Gastroesophageal sphincter (tissue), 4 donors: ENCODE measurements at places on chromosomes 11 and 22. TPM values are rescaled to one million over a fixed set of nuclear protein-coding genes. Genes with fewer than 3 reads are reported as not detected.

GRCh38 chr22:26691377-26691716 lies 34.0 kb downstream of the MIAT start:
- ATAC-seq = no peak

GRCh38 chr11:82790723-82791484 lies 57.2 kb upstream of the FAM181B start:
- ATAC-seq = no peak

GRCh38 chr11:12287374-12288211 lies 89.8 kb upstream of the PARVA start:
- ATAC-seq = peak; percentile 79

GRCh38 chr11:119262668-119263351 lies 54.1 kb downstream of the MCAM start:
- no peak for ATAC-seq

DNA sequence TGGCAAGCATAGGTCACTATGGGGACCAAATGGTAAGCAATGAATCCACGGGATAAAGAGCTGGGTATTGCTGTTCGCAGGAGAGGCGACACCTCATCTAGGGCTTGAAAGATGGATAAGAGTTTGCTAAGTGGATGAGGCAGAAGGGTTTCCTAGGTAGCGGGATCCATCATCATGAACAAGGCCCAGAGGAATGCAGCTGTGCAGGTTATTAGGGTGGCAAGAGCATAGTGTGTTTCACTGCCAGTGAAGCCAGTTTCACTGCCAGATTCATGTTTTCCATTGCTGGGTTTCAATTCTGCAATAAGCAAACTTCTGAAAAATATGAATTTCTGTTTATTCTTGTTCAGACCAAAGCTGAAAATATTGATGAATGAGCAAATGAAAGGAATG lies 27.2 kb downstream of the WEE1 start:
- ATAC-seq = no peak

GRCh38 chr11:86680716-86681482 lies 8.5 kb upstream of the ME3 start:
- no peak for ATAC-seq

GRCh38 chr11:114846416-114846791 lies 168.1 kb downstream of the NXPE2 start:
- no peak for ATAC-seq

- no peak for ATAC-seq
These were observed 91.7 kb upstream of the GRAMD1B start for GRCh38 chr11:123338266-123338800.

- ATAC-seq = no peak
These were observed 86.5 kb upstream of the SHANK2 start for GRCh38 chr11:71338801-71339395.

DNA sequence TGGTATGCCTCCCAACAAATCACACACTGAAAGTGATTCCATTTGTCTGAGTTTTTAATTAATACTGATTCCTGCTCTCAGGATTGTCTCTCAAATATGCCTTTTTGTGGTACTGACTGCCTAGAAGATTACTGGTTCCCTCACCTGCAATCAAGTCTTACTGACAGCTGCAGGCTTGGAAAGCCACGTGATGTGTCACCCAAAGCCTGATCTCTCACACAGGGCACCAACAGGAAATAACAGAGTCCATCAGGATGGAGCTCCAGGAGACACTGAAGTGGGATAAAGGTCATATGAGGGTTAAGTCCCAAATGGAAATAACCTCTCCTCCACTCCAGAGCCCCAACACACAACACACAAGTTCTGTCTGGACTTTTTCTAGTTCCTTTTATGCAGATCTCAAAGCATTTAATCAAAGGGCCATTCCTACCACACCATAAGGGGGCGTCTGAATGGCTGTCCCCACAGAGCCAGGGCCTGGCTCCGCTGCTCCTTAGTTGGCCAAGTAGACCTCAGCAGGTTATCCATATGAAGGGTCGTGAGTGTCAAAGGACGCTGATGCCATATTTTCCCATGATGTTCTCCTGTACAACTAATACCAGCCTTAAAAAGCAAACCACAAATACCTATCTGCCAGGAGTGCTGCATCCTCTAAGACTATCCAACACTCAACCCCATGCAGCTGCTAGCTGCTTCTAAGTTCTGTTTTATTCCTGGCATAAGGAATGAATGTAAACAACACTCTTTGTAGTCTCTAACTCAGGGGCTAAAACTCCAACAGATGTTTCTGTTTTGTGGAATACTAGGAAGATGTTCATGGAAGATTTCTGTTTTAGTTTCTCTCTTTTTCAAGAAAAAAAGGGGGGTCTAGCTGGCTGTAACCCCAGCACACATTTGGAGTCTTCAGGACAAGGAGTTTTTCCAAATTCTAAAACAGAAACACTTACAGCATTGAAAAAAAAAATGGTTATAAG lies 13.0 kb downstream of the SCUBE2 start:
- no peak for ATAC-seq

GRCh38 chr11:2128130-2128510 lies 11.1 kb downstream of the IGF2 start:
- no peak for ATAC-seq

PGGHG gene
- total RNA-seq = 8.5 TPM

PKNOX2 gene
- 5.7 TPM for total RNA-seq

MUC6 gene
- not detected for total RNA-seq

ACR gene
- total RNA-seq = not detected

SHANK3 gene
- 5.9 TPM for total RNA-seq

CCND1 gene
- 110 TPM for total RNA-seq

CCDC87 gene
- total RNA-seq = 1.2 TPM

TRAF6 gene
- 16.4 TPM for total RNA-seq

VPREB1 gene
- total RNA-seq = not detected

PATE3 gene
- total RNA-seq = not detected
